ENCODE measurements at places on chromosomes 6 and 20.

DNA sequence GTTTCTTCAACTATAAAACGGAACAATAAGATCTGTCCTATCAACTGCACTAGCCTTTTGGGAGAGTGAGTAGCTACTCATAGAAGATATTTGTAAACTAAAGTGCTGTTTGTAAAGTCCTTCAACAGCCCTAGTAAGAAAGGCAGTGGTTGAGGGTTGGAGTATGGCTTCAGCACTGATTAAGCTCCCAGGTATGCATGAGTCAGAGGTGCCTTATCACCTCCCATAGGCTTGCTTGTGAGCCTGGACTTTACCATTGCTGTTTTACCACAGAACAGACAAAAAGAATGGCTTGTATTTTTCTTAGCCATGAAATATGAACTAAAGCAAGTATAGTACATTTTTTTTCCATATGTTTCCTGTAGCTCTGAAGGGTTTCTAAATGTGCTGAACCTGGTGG is 44.1 kb downstream of the SAMD3 start:
- DNase-seq = no peak

DNA sequence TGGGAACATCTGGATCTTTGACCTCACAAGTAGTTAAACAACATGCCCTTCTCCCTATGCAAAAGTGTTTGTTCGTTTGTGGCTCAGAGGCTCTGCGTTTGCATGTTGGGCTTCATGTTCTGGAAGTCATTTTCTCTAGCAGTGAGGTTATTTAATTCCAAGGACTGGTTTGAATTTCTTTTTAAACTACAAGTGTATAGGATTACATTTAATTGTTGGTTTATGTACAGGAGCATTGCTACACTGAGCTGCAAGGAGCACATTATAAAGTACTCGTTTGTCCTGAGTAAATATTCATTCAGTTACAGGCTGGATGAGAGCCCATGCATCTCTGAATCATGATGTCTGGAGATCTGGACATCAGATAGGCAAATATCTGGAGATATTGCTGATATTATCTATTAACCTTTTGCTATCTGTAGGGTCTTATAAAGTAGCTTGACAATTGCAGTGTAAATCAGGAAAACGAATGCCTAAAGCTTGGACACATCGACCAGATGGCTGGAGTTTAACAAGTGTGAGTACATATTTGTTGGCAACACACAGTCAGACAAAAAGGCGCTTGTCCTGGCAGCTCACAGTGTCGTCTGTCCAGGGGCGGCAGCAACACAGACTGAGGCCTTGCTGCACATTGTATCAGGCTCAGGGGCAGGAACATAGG is 84.6 kb downstream of the PDE7B start:
- peak; percentile 63 for DNase-seq

DNA sequence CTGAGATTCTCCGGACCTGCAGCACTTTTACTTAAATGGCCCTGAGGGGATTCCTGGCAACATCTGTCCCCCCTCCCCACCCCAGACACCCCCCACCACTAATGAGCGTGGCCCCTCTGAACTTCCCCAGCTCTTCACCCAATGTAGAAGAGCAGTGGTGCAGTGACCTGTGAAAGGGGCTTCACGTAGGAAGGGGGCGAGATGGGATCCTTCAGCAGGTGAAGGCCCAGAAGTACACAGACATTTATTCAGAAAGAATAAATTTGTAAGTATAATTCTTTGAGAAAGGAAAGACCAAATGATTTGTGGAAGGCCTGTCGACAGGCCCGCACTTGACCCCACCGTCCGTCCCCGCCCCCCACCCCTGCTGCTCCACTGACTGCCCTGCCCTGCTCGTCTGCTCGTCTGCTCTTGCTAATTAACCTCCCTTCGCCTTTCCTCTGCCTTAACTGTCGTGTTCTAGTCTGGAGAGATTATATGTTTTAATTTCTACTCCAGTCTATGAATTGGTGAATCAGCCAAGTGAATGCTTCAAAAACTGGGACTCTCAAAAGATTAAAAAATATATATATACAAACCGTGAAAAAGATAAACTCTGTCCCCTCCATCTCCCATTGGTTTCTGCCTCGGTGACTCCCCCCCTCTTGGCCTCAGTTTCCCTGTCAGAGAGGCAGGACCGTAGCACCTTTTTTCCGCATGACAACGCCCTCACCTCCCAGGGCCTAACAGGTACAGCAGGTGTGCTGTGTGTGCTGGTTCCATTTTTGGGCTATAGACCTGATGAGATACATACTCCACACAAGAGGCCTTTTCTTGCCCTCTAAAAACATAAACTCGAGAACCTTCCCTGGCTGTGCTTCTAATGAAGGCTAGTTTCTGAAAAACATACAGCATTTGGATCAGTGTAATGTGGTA is 49.2 kb downstream of the GNAS start:
- no peak for DNase-seq

- peak; percentile 14 for DNase-seq
These were observed 396.9 kb upstream of the EYS start for GRCh38 chr6:66103954-66104353.

GRCh38 chr6:74534465-74535211 is 671.2 kb downstream of the COL12A1 start:
- DNase-seq = no peak

GRCh38 chr20:11012975-11013374 is 339.2 kb upstream of the JAG1 start:
- no peak for DNase-seq

DNA sequence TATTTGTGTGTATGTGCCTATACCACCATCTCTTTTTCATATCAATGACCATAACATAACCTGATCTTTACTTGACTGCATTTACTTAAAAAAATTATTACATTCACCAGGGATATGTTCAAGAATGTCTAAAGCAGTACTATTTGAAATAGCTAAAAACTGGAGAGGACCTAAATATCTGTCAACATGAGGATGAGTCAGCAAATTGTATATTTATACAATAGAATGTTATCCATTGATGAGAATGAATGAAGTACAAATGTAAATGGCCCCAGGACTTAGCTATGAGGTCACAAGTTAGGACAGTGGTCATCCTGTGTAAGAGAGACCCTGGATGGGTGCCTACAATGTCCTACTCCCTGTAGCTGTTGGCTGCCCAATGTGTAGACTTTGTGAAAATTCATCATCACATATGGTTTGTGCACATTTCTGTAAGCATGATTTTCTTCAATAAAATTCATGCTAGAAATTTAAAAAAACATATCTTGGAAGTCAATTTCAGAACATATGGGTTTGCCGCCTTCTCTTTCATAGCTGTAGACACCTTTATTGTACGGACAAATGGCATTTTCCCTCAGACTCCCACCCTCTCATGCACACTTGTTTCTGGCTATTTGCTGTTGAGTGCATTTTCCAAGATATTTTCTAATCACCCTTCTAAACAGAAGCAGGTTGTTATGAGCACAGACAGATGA is 202.4 kb downstream of the CDH26 start:
- no peak for DNase-seq

DNA sequence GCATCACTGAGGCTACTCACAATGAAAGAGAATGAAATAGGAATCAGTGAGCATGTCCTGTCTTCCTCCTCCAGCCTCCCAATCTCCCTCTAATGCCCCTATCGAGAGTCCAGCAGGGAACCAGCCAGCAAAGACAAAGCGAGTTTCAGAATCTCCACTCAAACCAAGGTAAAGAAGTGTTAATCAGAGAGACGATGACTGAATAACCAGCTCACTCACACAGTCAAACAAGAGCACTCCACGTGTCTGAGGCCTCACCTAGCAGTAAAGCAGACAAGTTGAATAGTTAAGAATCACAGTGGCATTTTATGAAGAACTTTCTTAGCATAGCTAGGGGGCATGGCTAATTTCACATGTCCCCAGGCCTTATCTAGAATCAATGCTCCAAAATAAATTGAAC is 3.3 kb upstream of the TREM1 start:
- no peak for DNase-seq

GRCh38 chr6:110781522-110782214 is 33.6 kb downstream of the CDK19 start:
- no peak for DNase-seq

DNA sequence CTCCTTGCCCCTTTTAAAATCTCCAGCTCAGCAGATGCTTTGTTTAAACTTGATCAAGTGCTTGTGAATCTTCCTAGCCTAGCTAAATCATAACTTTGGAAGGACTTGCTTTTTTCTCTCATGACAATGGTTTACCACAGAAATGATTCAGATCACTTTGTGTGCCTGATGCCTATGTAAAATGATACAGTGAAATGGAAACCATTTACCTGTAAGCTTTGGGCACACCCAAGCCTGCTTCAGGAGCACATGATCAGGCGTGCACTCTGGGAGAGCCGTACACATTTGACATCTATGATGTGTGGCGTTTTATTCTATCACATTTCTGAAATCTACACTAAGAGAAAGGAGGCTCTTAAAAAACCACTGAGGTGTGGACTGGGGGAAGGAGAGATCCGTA is 41.1 kb downstream of the PTPN1 start:
- no peak for DNase-seq

DNA sequence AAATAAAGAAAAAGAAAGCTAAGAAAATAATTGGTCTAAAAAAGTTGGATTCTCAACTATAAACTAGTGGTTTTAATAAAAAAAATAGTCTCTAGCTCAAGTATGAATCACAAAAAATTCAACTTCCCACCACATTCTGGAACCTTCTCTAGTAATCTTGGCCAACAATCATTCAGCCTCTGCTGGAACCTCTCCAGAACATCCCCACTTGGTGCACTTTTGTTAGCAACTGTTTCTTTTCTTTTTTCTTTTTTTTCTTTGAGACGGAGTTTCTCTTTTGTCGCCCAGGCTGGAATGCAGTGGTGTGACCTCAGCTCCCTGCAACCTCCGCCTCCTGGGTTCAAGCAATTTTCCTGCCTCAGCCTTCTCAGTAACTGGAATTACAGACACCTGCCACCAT is 35.7 kb downstream of the TXLNB start:
- DNase-seq = no peak

DNA sequence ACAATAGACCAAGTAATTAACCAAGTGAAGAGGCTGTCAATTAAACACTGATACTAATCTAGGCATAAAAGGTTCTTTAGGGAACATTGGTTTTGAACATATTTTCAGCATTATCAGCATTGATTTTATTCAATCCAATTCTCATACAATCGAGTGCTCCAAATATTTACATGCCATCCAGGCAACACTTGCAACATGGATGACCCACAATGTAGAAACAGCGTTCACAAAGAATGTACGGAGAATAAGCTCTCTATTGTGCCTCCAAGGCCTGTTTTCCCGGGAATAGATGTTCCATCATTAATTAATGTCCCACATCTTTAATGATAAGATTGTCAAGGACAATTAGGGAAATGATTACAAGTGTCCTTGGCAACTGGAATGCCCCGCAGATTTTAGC is 117.4 kb downstream of the RFX6 start:
- DNase-seq = no peak

DNA sequence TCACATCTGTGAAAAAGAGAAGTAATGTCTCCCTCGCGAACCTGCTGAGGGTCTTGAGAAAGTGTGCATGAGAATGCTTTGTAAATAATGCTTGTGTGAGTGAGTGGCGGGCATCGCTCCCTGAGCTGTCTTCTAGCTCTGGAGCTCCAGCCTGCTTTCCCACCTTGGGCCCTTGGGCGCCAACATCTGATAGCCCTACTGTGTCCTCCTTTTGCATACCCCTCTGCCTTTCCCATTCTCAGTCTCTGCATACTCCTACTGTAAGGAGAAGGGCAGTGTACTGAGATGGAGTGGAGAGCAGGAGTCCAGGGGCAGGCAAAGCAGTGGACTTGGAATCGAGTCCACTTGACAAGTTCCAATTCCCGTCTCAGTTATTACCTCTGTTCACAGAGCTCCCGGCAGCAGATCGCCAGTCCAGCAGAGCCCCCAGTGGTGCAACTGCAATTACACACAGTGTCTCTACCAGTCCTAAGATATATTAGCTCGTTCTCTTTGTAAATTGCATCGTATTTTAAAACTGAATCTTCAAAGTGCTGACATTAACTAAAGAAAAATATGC is 847 bp upstream of the NCR2 start:
- DNase-seq = no peak

DNA sequence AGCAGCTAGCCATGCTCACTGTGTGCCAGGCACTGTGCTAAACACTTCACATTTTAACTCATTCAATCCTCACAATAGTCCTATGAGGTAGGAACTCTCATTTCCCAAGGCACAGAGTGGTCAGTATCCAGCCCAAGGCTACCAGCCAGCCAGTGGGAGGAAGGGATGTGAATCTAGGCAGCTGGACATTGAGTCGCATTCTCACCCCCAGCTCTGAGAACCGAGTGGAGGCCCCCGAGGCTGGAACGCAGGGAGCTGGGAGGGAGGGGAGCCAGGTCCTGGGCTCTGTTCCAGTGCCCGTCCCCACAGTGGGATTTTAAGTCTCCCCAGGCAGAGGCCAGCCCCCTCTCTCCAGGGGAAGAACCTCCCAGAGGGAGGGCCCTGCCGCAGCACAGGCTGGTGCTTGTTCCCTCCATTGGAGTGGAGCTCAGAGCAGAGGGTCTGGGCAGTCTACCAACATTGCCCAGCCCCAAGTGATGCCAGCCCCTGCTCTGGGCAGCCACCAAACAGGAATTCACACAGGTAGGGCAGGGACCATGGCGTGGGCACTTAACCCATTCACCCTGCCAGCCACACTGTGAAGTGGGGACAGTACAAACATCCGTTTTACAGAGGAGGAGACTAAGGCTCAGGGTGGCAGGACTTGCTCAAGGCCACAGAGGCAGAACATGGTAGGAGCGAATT is 131.3 kb downstream of the CEBPB start:
- no peak for DNase-seq

GRCh38 chr6:9594746-9595145 is 820.1 kb downstream of the TFAP2A start:
- no peak for DNase-seq

DNA sequence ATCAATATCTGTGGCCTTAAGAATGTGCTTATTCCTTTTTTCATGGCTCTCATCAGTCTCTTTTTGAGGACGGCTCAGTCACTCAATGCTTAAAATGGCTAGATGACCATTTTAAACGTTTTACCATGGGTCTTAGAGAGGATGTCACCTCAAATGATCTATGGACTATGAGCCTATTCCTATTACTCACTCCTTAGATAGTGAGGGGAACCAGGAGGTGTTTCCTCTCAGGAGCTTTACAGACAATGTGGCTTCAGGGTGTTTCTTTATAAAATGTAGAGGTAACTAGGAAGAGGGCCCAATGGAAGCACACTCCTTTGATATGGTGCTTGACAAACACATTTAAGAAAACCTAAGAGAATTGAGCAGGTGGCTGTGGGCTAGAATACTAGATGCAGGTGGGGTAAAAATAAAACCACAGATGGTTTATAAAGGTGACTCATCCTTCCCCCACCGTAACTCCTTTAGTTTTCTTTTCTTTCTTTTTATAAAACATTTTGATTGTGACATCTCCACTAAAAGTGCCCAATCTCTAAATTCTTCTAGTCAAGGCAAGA is 1.5 kb upstream of the TMEM200A start:
- DNase-seq = no peak

GRCh38 chr6:119587537-119587936 is 238.0 kb upstream of the MAN1A1 start:
- no peak for DNase-seq

- no peak for DNase-seq
These were observed 67.7 kb downstream of the GFRA4 start for GRCh38 chr20:3595541-3595940.

DNA sequence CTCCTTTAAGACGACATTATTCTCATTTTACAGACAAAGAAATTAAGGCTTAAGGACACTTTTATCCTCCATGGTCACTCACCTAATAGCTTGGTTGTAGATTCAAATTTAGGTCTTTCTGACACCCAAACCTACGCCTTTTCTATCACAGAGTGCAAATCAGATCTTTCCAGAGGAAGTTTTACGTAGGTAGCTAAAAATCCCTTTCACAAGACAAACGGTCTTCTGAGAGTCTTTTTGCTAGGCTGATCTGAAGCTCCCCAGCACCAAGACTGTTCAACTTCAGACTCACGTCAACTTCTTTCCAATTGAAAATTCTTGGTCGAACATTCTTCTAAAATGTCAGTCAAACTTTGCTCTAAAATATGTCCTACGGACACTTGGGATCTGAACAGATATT is 46.5 kb downstream of the BLOC1S5 start:
- DNase-seq = no peak

All from NCI-H748 treated with DMSO at 0.1 percent for 48 hours (cell line).